ENCODE measurements at places on chromosomes 1 and 21.

DNA sequence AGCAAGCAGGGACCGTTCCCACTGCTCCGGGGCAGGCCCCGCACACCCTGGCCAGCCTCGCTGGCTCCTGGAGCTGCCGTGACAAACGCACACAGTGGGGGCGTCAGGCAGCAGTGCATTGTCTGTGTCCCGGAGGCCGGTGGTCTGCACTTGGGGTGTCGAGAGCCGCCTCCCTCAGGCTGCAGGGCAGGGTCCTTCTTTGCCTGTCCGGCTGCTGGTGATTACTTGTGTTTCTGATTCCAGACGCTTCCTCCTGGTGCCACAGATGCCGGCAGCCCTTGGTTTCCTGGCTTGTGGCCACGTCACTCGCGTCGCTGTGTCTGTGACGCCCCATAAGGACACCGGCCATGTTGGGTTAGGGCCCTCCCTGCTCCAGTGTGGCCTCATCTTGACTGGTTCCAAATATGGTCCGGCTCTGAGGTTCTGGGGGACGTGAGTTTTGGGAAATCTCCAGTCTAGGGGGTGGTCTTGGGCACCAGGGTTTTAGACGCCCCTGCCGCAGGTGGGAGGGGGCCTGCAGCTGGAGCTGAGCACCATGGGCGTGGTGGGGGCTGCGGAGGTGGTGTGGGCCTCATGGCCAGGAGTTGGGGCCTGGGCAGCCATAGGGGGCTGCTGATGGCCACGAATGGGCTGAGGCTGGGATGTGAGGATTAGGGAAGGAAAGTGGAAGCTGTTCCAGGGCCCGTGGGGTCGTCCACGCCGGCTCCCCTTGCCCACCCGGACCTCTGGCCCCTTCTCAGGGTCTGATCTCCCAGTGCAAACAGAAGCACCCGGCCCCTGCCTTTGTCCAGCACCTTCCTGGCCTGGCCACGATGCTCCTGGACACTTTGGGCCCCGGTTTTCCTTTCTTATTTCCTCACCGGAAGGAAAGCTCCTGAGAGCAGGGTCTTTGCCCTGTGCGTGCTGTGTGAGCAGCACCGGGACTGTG, 41.0 kb downstream of the SLX9 start:
- no peak for DNase-seq

- no peak for DNase-seq
These were observed 346.9 kb upstream of the DAB1 start for GRCh38 chr1:57770772-57771171.

DNA sequence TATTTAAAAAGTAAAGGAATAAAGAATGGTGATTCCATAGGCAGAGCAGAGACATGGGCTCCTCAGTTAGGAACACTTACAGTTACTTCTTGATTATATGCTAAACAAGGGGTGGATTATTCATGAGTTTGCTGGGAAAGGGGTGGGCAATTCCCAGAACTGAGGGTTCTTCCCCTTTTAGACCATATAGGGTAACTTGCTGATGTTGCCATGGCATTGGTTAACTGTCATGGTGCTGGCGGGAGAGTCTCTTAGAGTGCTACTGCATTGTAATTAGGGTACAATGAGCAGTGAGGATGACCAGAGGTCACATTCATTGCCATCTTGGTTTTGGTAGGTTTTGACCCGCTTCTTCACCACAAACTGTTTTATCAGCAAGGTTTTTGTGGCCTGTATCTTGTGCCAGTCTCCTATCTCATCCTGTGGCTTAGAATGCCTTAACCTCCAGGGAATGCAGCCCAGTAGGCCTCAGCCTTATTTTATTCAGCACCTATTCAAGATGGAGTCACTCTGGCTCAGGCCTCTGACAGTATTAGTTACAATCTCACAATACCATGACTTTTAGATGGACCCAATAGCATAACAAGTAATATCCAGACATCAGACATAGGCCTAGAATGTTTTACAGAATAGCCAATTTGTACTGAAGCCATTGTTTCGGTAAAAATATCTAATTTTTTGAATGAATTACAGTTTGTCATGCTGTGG, 106.8 kb downstream of the ZBTB18 start:
- no peak for DNase-seq

- no peak for DNase-seq
These were observed 23.5 kb downstream of the SOD1 start for GRCh38 chr21:31683029-31683428.

DNA sequence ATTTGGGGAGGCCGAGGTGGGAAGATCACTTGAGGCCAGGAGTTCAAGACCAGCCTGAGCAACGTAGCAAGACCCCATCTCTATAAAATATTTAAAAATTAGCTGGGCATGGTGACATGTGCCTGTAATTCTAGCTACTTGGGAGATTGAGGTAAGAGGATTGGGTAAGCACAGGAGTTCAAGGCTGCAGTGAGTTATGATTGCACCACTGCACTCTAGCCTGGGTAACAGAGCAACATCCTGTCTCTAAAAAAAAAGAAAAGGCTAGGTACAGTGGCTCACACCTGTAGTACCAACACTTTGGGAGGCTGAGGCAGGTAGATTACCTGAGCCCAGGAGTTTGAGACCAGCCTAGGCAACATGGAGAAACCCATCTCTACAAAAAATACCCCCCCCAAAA, 35.7 kb upstream of the RCC1 start:
- DNase-seq, result no peak

DNA sequence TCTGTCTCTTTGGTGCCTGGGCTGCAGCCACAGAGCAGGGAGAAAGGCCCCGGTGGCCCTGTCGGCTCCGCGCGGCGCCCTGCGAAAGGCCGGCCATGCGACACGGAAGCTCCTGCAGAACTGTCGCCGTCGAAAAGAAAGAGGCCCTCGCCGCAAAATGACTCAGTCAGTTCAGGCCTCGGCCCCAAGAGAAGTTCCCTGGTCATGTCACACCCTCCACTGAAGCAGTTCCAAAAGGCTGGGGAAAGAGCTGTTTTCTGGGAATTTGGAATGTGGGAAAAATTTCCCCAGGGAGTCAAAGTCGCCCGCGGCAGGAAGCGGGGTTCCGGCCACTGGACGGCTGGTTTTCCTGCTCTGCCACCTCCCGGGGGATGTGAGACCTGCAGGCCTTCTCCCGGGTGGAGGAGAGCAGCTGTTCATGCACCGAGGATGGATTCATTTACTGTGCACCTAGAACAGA, 115.8 kb upstream of the ZNF678 start:
- DNase-seq, result no peak

GRCh38 chr1:91701472-91701869, 184.5 kb downstream of the TGFBR3 start:
- DNase-seq, result no peak

- no peak for DNase-seq
These were observed 967 bp downstream of the CD164L2 start for GRCh38 chr1:27381969-27382762.

DNA sequence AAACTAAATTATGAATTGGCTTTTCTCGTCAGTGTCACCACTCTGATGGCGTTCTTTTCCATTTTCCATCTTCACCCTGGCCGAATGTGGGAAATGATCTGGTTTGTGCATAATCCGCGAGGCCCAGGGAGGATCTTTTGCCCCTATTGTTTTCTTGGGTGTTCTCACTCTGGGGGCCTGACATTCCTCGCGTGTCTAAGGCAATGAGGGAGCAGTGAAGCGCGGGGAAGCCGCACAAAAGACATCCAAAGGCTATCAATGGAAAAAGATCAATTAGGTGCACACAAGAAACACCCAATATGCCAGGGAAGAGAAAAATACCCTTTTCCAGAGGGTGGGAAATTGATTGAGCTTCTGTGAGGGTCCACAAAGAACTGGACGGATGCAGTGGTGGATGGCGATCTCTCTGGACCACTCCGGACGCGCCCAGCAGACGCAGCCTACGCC, 941 bp upstream of the C1orf21 start:
- no peak for DNase-seq
